ENCODE measurements at places on chromosomes 13 and 19.

GRCh38 chr19:47762151-47762550 lies 16.4 kb upstream of the SELENOW start:
- DNase-seq = no peak

GRCh38 chr13:51643882-51644281 lies 59.6 kb downstream of the WDFY2 start:
- DNase-seq = no peak

GRCh38 chr13:40402931-40403431 lies 263.5 kb downstream of the FOXO1 start:
- DNase-seq = no peak

DNA sequence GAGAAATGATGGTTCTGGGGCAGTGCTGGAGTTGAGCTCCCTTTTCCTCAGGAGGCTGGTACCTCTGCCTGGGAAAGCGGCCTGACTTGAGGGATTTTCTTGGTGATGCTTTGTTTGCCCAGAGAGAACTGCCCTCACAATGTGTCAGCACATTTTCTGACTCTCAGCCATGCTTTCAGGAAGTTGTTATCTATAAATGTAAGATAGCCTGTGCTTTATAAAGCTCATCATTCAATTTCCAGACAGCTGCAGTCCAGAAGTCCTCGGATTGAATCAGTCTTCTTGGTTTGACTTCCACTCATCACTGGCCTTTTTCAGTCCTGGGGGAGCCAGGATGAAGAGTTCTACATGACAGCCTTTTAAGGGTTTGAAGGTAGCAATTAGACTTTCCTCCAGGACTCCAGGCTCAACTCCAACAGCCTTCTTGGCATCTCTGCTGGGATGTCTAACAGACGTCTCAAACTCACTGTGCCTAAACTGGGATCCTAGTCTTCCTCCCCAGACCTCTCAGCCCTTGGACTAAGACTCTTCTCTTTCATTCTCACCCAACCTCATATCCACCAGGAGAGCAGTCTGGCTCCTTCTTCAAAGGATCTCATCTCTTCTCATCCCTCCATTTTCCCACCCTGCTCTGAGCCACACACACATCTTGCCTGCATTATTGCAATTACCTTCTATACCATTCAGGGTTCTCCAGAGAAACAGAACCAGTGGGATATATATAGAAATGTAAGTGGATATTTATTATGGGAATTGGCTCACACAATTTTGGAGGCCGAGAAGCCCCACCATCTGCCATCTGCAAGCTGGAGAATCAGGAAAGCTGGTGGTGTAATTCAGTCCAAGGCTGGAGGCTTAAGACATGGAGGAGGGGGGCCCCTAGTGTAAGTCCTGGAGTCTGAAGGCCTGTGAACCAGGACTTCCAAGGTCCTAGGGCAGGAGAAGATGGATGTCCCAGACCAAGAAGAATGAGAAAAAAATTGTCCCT lies 13.1 kb downstream of the ERICH6B start:
- no peak for DNase-seq

GRCh38 chr13:48175185-48175584 lies 57.8 kb upstream of the ITM2B start:
- DNase-seq = no peak

Data from vagina (tissue), 2 donors.